ENCODE measurements at places on chromosomes 3 and 15. TPM values are rescaled to one million over a fixed set of nuclear protein-coding genes. Genes with fewer than 3 reads are reported as not detected.

Gene KLHL6
- 48.6 TPM for total RNA-seq

Gene CLRN1
- not detected for total RNA-seq

Gene CADPS
- total RNA-seq: not detected

Gene NTRK3
- total RNA-seq: not detected

Gene FILIP1L
- 2.0 TPM for total RNA-seq

Gene LMAN1L
- total RNA-seq: 0.48 TPM

Gene GCNT3
- not detected for total RNA-seq

GRCh38 chr3:193828477-193828876 is 235.5 kb downstream of the OPA1 start:
- H3K4me1 ChIP-seq: peaks cover 2% of the 10 kb centered on the region
- H3K27me3 ChIP-seq: peaks cover 27% of the 10 kb centered on the region
- no peak overlapping the region for H3K27ac ChIP-seq
- H3K36me3 ChIP-seq: no peaks in the 10 kb centered on the region
- DNase-seq: no peak

GRCh38 chr3:154886437-154886836 is 193.7 kb upstream of the MME start:
- no peak for DNase-seq
- no peak overlapping the region for H3K27ac ChIP-seq
- no peak overlapping the region for H3K4me3 ChIP-seq

DNA sequence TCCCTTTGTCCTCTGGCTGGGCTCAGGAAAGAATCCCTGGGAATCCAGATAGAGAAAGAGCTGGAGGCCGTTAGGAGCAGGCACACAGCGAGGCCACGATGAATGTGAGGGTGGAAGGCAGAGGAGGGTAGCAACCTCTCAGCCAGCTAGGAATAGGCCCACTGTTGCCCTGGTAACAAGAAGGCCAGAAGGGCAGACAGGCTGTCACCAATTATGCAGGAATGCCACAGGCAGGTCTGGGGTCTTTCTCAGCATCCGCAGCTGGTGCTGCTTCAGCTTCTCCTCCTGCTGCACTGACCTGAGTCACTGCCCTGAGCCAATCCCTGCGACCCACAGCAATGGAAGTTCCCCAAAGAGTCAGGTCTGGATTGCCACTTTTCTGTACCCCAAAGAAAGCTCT is 62.8 kb upstream of the C3orf80 start:
- no peak overlapping the region for H3K4me3 ChIP-seq
- H3K27ac ChIP-seq: no peak overlapping the region
- H3K36me3 ChIP-seq: no peaks in the 10 kb centered on the region
- H3K27me3 ChIP-seq: peaks cover 26% of the 10 kb centered on the region
- H3K4me1 ChIP-seq: no peaks in the 10 kb centered on the region

DNA sequence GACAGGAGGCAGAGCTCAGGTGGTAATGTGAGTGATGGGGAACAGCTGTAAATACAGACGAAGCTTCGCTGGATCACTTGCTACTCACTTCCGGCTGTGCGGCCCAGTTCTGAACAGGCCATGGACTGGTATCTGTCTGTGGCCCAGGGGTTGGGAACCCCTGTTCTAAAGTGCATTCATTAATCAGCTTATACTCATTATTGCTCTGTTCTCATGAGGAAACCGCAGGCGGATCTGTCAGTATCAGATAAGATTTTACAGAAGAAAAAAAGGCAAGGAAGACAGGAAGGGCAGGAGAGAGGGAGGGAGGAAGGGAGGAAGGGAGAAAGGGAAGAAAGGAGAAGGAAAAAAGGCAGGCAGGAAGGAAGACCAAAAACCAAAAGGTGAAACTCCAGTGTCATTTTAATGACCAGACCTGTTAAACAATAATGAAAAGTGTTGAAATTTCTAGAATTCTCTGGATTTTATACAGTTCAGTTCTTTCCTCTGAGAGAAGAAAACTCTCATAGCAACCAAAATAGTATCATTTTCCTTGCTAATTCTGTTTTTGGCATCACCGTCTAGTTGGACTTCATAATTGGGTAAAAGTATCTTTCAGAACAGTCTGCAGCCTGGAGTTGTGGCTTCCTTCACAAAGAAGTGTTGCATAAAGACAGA is 128.0 kb upstream of the PROK2 start:
- no peaks in the 10 kb centered on the region for H3K4me1 ChIP-seq
- H3K27me3 ChIP-seq: peaks cover 10% of the 10 kb centered on the region
- no peaks in the 10 kb centered on the region for H3K36me3 ChIP-seq
- H3K4me3 ChIP-seq: no peak overlapping the region

- no peak overlapping the region for H3K27ac ChIP-seq
- DNase-seq: no peak
- no peak overlapping the region for H3K4me3 ChIP-seq
- H3K27me3 ChIP-seq: no peaks in the 10 kb centered on the region
- no peaks in the 10 kb centered on the region for H3K4me1 ChIP-seq
- H3K36me3 ChIP-seq: no peaks in the 10 kb centered on the region
Measured at GRCh38 chr3:29453284-29454001, 172.6 kb downstream of the RBMS3 start.

DNA sequence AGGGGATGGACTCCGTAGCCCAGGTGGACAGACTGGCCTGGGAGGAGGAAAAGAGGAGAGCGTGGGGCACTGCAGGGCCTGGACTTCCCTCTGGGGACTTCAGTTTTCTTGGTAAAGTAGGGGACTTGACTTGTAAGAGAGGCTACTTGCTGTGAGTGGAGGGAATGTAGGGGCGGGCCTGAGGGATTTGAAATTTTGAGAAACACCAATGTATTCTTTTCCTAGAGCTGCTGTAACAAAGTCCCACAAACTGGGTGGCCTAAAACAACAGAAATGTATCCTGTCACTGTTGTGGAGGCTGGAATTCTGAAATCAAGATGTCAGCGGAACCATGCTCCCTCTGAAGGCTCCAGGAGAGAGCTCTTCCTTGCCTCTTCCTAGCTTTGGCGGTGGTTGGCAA is 5.8 kb upstream of the HEG1 start:
- DNase-seq: no peak
- no peak overlapping the region for H3K4me3 ChIP-seq
- peaks cover 62% of the 10 kb centered on the region for H3K27me3 ChIP-seq
- H3K4me1 ChIP-seq: no peaks in the 10 kb centered on the region
- H3K36me3 ChIP-seq: no peaks in the 10 kb centered on the region
- H3K27ac ChIP-seq: no peak overlapping the region

GRCh38 chr15:94266789-94267188 is 35.4 kb downstream of the MCTP2 start:
- DNase-seq: no peak
- peaks cover 43% of the 10 kb centered on the region for H3K4me1 ChIP-seq
- H3K27ac ChIP-seq: no peak overlapping the region
- no peaks in the 10 kb centered on the region for H3K27me3 ChIP-seq
- no peak overlapping the region for H3K4me3 ChIP-seq

DNA sequence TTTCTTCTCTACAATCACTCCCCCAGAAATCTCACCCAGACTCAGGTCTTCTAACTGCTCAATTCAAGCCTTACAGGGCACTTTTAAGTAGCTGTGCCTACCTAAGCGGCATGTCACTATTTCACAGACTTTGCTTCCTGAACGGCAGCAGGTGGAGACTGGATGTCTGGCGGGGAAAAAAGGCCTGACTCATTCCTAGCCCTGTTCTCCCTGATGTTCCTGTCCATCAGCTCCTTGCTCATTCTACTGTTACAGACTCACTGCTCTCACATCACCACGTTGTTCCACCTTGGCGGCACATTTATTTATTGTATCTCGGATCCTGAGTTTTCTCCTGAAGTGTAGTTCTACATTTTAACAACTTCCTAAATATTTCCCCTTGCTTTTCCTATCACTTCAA is 52.6 kb upstream of the ATP11B start:
- H3K4me3 ChIP-seq: no peak overlapping the region
- peaks cover 12% of the 10 kb centered on the region for H3K27me3 ChIP-seq
- DNase-seq: no peak
- H3K4me1 ChIP-seq: no peaks in the 10 kb centered on the region

GRCh38 chr3:150419076-150419868 is 11.2 kb downstream of the TSC22D2 start:
- no peak for DNase-seq
- no peak overlapping the region for H3K27ac ChIP-seq
- H3K36me3 ChIP-seq: peaks cover 25% of the 10 kb centered on the region
- H3K27me3 ChIP-seq: no peaks in the 10 kb centered on the region
- H3K4me1 ChIP-seq: peaks cover 20% of the 10 kb centered on the region
- H3K4me3 ChIP-seq: no peak overlapping the region

DNA sequence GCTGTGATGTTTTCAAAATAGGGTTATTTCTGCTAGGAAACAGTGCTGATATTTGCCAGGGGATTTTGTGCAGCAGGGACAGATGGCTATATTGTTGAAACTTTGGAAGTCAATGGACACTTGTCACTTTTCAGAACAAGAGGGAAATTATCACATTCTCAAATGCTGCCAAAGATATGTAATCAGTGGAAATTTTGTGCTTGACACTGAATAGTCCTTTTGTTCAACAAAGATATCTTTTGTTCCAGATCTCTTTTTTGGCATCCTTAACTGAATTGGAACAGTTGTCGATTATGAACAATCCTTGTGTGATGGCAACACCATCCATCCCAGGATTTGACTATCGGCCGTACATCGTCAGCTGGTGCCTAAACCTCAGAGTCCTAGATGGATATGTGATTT is 7.8 kb downstream of the CEP97 start:
- peaks cover 8% of the 10 kb centered on the region for H3K4me1 ChIP-seq
- H3K4me3 ChIP-seq: no peak overlapping the region
- no peaks in the 10 kb centered on the region for H3K27me3 ChIP-seq
- peaks cover 87% of the 10 kb centered on the region for H3K36me3 ChIP-seq
- no peak for DNase-seq
- H3K27ac ChIP-seq: no peak overlapping the region

DNA sequence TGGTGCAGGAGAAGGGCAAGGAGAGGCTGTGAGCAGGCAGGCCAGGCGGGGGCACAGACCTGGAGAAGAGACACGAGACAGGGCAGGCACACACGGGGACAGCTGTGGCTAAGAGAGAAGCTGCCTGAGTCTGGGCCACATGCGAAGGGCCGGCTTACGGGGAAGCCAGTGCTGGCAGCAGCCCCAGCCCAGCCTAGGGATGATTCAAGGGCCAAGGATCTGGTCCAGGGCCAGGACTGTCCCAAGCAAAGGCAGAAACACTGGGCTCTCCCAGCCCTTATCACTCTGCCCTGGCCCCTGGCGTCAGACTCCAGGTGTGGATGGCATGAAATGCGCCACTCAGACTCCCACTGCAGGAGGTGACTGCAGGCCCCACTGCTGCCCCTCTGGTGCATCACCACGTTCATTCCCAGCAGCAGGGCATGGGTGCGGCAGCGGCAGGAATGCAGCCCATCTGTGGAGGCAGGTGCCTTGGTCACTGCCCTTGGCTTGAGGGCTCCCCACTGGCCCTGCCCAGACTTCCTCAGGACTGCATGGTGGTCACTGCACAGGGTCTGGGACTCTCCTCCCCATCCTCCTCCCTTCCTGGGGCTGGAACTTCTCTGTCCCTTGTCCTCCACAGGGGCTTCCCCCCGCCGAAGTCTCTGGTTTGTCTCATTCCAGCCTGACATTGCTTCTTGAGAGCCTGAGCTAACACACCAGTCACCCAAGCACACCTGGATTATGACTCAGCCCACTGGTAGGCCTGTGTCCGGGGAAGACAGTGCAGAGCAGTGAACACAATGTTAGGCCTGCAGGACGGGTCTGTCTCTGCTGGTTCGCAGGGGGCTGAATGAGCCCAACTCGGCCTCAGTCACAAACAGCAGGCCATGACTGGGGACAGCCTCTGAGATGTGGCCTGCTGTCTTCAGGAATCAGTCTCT is 69.3 kb downstream of the TBC1D2B start:
- peaks cover 62% of the 10 kb centered on the region for H3K36me3 ChIP-seq
- no peak overlapping the region for H3K27ac ChIP-seq
- H3K4me1 ChIP-seq: peaks cover 13% of the 10 kb centered on the region
- H3K27me3 ChIP-seq: no peaks in the 10 kb centered on the region
- DNase-seq: no peak

DNA sequence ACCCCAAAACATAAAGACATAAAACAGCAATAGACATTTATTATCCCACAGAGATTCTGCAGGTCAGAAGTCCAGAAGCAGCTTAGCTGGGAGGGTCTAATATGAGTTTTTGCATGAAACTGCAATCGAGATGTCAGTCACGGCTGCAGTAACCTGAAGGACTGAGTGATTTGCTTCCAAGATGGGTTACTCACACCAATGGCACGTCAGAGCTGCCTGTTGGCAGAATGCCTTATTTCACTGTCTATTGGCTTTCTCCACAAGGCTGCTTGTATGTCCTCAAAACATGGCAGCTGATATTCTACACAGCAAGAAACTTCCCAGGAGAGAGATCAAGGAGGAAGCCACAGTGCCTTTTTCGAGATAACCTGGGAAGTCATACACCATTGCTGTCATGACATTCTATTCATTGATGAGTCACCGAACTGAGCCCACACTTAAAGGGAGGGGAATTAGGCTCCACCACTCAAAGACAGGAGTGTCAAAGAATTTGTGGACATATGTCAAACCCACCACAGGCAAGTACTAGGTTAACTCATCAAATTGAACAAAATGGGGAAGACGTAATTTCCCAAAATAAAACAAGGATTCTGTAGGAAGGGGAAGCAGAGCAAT is 122.2 kb downstream of the SYNPR start:
- H3K27me3 ChIP-seq: no peaks in the 10 kb centered on the region
- DNase-seq: no peak
- no peaks in the 10 kb centered on the region for H3K36me3 ChIP-seq
- H3K27ac ChIP-seq: no peak overlapping the region
- H3K4me1 ChIP-seq: no peaks in the 10 kb centered on the region

GRCh38 chr3:196181127-196181546 is 30.1 kb downstream of the ZDHHC19 start:
- H3K4me3 ChIP-seq: no peak overlapping the region
- H3K36me3 ChIP-seq: peaks cover 4% of the 10 kb centered on the region
- H3K27ac ChIP-seq: peak overlapping the region; percentile 100
- no peaks in the 10 kb centered on the region for H3K27me3 ChIP-seq
- no peak for DNase-seq

DNA sequence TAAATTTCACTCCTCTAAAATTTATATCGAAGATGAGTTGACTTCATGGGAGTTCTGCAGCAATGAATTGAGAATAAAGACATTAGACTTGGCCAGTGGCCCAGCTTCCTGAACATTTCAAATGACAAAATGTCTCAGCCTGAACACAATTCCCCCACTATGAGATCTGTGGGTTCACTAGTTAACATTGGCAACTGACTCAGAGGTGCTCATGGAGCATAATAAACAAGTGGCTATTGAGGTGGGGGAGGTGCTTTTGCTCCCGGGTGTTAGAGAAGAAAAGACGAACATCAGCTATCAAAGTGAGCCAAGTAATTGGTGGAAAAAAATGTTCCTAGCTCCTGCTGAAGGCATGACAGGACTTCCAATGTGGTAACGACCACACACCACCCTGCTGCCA is 6.3 kb downstream of the ATP13A4 start:
- H3K4me1 ChIP-seq: no peaks in the 10 kb centered on the region
- no peak for DNase-seq
- H3K27ac ChIP-seq: no peak overlapping the region
- no peak overlapping the region for H3K4me3 ChIP-seq

GRCh38 chr15:62992302-62992701 is 50.2 kb upstream of the TPM1 start:
- H3K4me3 ChIP-seq: no peak overlapping the region
- no peaks in the 10 kb centered on the region for H3K36me3 ChIP-seq
- H3K27me3 ChIP-seq: peaks cover 28% of the 10 kb centered on the region
- H3K4me1 ChIP-seq: no peaks in the 10 kb centered on the region
- DNase-seq: no peak

Data from activated CD4-positive, alpha-beta memory T cell treated with anti-CD3 and anti-CD28 coated beads, Interleukin-2, amount 10 ng/mL, durations not matched to agents 7 days and 5 days (primary cell).